ENCODE measurements at places on chromosomes 3 and 15.

DNA sequence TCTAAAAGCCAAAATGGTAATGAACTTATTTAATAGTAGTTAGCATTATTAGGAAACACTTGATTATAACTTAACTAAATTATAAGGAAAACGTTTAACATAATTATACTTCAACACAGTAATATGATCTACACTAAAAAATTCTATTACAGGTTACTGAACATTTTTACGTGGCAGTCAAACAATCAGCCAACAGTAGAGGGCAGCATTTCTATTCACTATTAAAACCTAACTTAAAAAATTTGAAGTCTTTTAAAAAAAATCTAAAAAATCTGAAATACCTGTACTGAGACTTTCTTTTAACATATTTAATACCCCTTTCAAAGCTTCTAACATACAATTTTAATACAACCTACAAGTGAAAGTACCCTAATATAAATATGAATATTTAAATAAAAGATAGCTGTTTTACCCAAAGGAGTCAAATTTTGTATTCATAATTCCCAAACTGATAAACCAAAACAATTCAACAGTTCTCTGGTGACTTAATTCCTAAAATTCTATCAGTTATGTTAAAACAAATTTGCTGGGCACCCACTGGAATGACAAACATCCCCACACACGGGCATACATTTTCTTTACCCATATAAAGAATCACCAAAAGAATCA lies 41.5 kb downstream of the DLG1 start:
- peak; percentile 54 for DNase-seq

- DNase-seq = no peak
Measured at GRCh38 chr3:182603501-182603900, 189.8 kb upstream of the ATP11B start.

DNA sequence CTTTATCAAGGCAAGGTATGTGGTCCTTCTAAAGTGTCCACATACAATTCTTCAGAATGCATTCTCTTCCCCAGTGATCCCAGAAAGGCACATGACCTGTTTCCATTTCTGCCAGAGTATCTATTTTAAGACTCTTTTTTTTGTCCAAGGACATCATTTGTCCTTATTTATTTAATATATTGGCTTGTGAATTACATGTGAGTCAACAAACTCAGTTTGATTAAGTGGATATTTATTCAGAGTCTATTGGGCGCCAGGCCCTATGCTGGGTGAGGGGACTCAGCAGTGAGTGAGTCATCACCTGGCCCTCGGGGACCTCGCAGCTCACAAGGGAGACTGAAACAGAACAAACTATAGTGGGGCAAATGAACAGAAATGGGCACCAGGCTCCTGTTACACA lies 136.8 kb downstream of the SNRK start:
- DNase-seq = peak; percentile 14

GRCh38 chr3:152190636-152191183 lies 78.0 kb upstream of the MBNL1 start:
- peak; percentile 60 for DNase-seq

GRCh38 chr3:48112813-48113212 lies 75.4 kb downstream of the CDC25A start:
- DNase-seq = no peak

DNA sequence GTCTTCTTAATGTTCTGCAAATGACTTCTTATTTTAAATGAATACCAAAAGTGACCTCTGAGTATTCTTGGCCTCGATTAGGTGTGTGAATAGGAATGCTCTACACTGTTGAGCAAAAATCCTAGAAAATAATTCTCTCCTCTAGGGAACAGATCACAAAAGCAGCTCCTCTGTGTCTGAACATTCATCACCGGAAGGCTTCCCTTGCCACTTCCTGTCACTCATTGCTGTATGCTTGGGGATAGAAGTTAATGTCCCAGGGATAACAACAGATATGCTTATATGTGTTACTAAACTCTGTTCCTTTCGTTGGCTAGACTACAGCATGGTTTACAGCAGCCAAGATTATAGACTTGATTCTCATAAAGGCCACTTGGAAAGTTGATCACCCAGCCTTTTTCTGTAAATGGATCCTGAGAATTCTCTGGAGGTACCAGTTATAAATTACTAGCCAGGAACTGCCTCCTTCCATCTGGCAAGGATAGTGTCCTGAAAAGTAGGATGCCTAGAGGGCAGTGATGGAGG lies 16.0 kb upstream of the PTX3 start:
- DNase-seq = no peak

GRCh38 chr15:55279746-55280351 lies 9.8 kb downstream of the RAB27A start:
- peak; percentile 90 for DNase-seq

DNA sequence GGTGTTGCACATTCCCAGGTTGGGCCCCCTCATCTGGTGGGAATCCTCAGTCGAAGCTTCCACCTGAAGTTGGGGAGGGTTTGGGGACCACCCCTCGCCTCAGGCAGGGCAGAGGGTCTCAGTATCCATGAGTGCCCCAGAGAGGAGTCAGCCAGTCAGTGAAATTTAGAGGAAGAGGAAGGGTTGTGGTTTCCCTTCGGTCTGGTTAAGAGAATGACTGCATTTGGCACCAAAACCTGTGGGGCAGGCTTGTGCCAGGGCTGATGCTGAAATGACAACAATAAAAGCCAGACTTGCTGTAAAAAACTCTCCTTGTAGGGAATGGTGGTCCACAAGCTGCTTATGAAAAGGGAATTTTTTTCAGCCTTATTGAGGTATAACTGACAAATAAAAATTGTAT lies 22.6 kb downstream of the LMCD1 start:
- no peak for DNase-seq

GRCh38 chr3:125990253-125990970 lies 21.4 kb downstream of the ROPN1B start:
- no peak for DNase-seq

GRCh38 chr3:85041001-85041400 lies 82.2 kb downstream of the CADM2 start:
- DNase-seq = no peak

DNA sequence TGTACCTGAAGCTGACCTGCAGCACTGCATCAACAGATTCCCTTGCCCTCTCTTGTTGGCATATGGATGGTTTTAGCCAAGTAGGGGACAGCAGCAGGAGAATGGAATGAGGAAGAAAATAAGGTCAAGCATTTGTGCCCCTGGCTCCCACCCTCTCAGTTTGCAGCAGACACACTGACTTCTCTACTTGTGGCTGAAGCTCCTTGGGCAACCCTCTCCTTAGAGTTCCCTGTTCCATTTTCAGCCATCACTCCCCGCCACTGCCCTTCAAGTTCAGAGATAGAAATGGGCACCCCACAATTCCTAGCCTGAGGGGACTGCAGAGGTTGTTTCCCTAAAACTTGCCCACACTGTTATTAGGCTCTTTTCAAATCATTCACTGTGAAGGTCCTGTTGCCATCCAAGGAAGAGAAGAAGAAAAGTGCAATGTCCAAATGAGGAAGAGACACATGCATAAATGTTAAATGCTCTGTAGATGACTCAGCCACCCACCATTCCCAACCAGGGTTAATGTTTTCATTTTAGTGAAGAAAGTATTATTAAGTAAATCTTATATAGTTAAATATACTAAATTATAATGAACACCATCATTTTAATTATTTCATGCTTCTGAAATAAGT lies 295.9 kb upstream of the UBE2E2 start:
- DNase-seq = no peak
